Stimulated activated CD8-positive, alpha-beta memory T cell treated with anti-CD3 and anti-CD28 coated beads, Interleukin-4, amount 100 ng/mL, for 4 hours (primary cell): ENCODE measurements at places on chromosomes 6 and 20.

- DNase-seq, result no peak
These were observed 60.8 kb upstream of the TENT5A start for GRCh38 chr6:81813305-81813704.

- DNase-seq, result no peak
These were observed 6.9 kb upstream of the CD40 start for GRCh38 chr20:46111028-46111835.

DNA sequence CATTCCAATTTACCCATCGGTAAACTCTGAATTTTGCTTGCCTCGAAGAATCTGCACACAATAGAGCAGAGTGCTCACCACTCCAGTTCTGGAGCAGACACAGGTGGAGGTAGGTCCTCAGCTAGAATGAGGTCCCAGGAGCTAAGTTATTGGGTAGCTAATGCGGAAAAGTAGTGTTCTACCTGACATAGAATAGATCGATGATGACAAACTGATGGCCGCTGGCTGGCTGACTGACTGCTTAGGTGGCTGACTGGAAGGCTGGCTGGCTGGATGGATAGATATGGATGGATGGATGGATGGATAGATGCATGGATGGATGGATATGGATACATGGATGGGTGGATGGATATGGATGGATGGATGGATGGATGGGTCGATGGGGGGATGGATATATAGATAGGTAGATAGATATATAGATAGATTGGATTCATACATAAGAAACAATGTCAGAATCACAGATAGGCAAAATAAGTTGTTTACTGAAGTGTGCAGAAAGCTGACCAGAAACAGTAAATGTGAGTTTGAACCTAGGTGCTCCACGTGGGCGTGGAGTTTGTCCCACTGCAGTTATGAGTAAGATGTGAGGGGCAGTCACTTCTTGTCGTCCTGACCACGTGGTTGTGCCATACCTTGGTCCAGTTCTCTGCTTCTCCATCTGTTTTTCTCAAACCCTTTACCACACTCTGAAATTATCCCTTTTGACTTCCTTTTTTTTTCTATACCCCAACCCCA lies 62.1 kb downstream of the TBXT start:
- no peak for DNase-seq

DNA sequence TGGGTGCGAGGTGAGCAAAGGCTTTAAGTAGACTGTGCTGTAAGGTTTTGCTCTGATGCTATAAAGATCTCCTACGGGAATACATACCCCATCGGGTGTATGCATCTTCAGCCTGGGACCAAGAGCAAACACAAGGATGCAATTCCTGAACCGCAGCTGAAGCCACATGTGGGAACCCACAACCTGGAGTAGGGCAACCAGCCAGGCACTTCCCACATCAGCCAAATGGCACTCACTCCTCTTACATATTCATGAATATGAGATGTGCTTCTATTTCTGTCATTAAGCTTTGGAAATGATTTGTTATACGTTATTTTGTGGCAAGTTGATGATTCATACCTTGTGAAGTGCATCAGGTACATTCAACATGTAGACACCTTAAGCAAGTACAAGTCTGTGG lies 619.2 kb downstream of the C6orf118 start:
- DNase-seq, result no peak

GRCh38 chr6:27439371-27439770 lies 33.5 kb downstream of the ZNF184 start:
- no peak for DNase-seq

DNA sequence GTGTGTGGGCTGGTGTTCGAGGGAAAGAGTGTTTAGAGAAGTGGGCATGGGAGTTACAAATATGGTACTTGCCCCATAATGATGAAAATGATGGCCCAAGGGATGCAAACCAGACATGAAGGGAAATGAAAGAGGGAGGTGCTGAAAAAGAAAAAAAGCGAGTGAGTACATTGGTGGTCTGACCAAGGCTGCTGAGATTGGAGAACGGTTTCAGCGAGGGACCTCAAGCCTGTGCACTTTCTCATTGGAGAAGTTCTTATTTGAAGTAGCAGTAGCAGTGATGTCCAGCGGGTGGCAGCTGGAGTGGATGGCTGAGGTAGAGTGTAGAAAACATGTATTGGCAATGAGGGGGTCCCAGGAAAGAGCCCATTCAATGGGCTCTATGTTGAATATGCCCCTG lies 54.8 kb downstream of the TNFAIP3 start:
- no peak for DNase-seq

DNA sequence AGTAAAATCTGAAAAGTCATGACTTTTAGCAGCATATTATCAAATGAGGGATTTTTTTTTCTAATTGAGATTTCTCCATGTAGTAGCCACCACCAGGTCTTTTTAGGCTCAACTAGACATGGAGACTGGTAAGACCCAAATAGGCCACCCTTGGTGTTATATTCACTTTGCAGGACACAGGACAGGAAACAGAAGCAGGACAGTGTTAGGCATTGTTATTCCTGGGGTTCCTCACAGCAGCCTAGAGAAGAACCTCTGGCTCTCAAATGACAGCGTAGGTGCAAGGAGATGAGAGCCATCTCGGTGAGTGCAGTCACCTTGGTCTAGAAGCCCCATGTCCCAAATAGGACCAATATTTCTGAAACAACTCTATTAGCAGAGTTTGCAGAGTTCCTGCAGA lies 19.2 kb upstream of the PBOV1 start:
- DNase-seq, result no peak

- no peak for DNase-seq
These were observed 60.2 kb upstream of the L3MBTL3 start for GRCh38 chr6:129957941-129958898.
